ENCODE measurements at places on chromosomes 7 and 10.

DNA sequence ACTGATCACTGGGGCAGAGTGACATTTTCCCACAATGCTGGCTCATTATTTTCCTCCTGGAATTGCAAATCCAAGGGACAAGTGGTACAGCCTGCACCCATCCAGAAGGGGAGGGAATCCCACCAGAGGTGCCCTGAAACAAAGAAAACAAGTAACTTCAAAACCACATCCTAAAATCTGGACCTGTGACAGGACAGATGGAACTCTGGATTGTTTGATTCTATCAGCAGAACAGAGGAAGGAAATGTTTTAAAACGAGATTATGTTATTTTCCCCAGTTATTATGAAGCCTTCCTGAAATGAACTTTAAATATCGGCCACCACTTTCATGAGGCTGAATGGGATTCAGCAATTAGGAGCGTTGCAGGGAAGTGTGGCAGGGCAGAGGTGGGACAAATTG lies 62.2 kb upstream of the ECHDC3 start:
- no peak for DNase-seq

- DNase-seq = no peak
Observed at GRCh38 chr10:1308962-1309616, 252.9 kb downstream of the WDR37 start.

GRCh38 chr7:102252366-102252982 lies 34.2 kb upstream of the SH2B2 start:
- no peak for DNase-seq

DNA sequence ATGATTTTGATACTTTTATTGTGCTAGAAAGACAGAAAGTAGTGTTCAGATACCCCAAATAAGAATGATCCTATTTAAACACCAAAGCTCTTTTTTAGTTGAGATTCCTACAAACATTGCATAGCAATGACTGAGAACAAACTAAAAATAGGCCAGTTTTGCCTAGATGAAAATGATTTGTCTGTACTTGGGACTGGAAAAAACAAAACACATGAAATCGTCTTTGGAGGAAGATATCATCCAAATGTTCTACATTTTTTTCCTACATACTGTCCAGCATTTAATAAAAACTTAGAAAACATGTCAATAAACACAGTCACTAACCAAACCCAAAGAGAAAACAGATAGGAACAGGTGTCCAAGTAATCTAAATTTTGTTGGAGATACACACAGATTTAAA lies 111.6 kb upstream of the MEOX2 start:
- no peak for DNase-seq

- no peak for DNase-seq
Observed at GRCh38 chr7:64320547-64321513, 7.1 kb downstream of the ZNF736 start.

DNA sequence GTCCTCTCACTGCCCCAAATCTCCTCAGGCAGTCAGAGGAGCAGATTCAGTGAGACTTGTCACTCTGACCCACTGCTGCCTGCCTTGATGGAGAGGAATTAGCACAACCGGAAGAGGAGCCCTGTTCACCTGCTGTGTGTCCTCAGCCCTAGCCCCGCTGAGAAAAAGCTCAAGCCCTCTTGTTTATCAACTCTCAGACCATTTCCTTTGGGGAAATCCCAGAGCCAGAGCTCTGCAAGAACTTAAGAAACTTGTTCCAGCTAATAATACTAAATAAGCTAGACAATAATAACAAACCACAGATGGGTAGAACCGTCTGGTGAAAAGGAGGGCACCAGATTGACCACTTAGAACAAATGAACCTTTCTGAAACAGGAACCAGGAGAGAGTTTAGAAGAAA lies 37.7 kb upstream of the ITGB1 start:
- no peak for DNase-seq

- no peak for DNase-seq
Observed at GRCh38 chr7:29843726-29844125, 37.4 kb downstream of the WIPF3 start.

DNA sequence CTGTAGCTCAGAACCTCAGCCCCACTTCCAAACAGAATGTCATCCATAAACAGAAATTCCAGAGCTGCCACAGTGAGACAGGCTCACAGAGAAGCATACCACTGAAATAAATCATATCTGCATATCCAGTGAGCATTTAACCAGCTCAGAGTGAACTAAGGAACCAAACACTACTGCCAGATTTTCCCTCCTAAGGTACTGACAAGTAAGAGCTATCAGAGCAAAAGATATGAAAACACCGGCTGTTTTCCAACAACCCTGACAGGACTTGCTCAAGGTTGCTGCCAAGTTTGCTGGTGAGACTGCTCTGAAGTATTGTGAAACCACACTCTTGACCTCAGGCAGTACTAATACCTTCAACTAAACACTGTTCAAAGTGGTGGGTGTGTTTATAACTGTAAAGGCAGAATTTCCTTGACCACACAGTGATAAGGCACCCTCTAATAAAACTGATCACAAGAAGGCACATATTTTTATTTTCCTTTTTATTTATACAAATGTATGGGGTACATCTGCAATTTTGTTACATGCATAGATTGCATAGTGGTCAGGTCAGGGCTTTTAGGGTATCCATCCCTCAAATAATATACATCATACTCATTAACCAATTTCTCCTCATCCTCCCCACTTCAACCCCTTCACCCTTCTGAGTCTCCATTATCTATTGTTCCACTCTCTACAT lies 18.3 kb downstream of the SGMS1 start:
- DNase-seq = no peak

DNA sequence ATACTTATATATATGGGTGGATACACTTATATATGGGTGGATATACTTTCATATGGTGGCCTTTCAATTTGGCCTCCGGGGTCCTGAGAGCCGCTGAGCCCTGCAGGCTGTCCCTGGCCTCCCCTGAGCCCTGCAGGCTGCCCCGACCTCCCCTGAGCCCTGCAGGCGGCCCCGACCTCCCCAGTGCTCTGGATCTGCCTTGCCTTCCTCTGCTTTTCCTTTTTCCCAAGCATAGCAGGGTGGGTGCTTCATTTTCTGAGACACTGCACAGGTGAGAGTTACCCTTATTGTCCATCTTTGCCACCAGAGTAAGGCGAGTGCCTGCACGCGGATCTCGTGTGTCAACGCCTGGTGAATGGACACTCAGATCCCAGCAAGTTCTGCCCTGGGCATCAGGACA lies 106.6 kb downstream of the VIPR2 start:
- no peak for DNase-seq

- DNase-seq = no peak
Observed at GRCh38 chr10:103678178-103678526, 177.2 kb downstream of the SH3PXD2A start.

GRCh38 chr10:4344492-4344994 lies 481.5 kb upstream of the AKR1E2 start:
- DNase-seq = peak; percentile 43

- no peak for DNase-seq
Observed at GRCh38 chr10:88062385-88062784, 199.0 kb downstream of the PTEN start.

- no peak for DNase-seq
Observed at GRCh38 chr10:117865945-117866344, 180.8 kb downstream of the RAB11FIP2 start.

DNA sequence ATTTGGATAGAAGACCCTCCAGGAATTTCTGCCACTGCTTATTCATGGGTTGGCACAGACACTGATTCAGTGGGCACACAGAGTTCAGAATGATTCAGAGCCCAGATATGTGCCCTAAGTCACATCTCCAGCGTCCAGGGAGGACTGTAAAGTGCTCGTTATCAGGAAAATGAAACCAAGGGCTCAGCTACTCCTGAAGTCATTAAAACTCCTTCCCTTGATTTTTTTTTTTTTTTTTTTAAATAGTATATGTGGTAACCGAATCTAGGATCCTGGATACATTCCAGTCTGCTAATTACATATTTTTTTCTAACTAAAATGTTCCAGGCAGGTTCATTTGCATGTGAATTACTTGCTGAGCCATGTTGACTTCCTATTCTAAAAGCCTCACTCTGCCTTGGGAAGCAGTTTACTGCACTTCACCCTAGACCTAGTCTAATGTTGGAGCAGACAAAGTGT lies 34.7 kb downstream of the MET start:
- DNase-seq = no peak

DNA sequence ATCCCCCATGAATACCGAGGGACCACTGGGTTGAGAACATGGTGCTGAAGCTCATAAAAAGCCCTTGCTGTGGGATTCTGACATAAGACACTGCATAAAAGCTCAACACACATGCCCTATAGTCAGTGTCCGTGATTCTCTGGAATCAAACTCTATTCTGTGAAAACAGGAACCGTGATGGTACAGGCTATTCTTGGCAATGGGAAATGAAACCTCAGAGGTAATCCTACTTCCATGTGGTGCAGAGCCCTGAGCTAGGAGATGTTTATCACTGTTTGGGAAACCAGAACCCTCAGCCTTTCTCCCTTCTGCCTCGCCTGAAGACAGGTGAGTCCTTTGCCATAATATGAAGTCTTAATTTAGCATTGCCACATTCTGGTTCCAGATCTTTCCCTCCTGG lies 80.8 kb upstream of the PRSS1 start:
- DNase-seq = no peak
